Activated CD4-positive, alpha-beta T cell treated with anti-CD3 and anti-CD28 coated beads, Interleukin-2, amount 10 ng/mL, durations not matched to agents 24 days and 14 days (primary cell): ENCODE measurements at places on chromosomes 1 and 21. TPM values are rescaled to one million over a fixed set of nuclear protein-coding genes. Genes with fewer than 3 reads are reported as not detected.
A peak's percentile ranks its signal among the peaks of the same experiment; 100 is the strongest.

Gene ZBTB8B
- total RNA-seq = not detected in 2 replicates

Gene LMX1A
- not detected in 2 replicates for total RNA-seq

Gene TMEM269
- total RNA-seq = 0.12 TPM in 1 of 2 replicates, not detected in the other

Gene CLDN17
- not detected in 2 replicates for total RNA-seq

Gene LCE2A
- not detected in 2 replicates for total RNA-seq

Gene MMP23B
- total RNA-seq = 1.2 and 1.5 TPM in 2 replicates

Gene VSIG8
- not detected in 2 replicates for total RNA-seq

Gene CCDC185
- total RNA-seq = not detected in 2 replicates

GRCh38 chr1:57615956-57616355 is 192.1 kb upstream of the DAB1 start:
- no peaks in the 10 kb centered on the region for H3K36me3 ChIP-seq
- H3K4me1 ChIP-seq = peaks cover 4% of the 10 kb centered on the region
- no peak overlapping the region for H3K27ac ChIP-seq

- H3K4me1 ChIP-seq = peaks cover 12% of the 10 kb centered on the region
- DNase-seq = no peak
- no peak overlapping the region for H3K4me3 ChIP-seq
- peak overlapping the region; percentile 34 for H3K27ac ChIP-seq
- H3K36me3 ChIP-seq = peaks cover 48% of the 10 kb centered on the region
- no peaks in the 10 kb centered on the region for H3K27me3 ChIP-seq
Observed at GRCh38 chr1:180380259-180381183, 121.9 kb downstream of the ACBD6 start.

GRCh38 chr1:38500352-38500751 is 359.2 kb downstream of the RRAGC start:
- H3K4me1 ChIP-seq = peaks cover 6% of the 10 kb centered on the region
- no peak overlapping the region for H3K4me3 ChIP-seq
- no peaks in the 10 kb centered on the region for H3K36me3 ChIP-seq
- H3K27ac ChIP-seq = no peak overlapping the region
- peaks cover 38% of the 10 kb centered on the region for H3K27me3 ChIP-seq
- DNase-seq = no peak

DNA sequence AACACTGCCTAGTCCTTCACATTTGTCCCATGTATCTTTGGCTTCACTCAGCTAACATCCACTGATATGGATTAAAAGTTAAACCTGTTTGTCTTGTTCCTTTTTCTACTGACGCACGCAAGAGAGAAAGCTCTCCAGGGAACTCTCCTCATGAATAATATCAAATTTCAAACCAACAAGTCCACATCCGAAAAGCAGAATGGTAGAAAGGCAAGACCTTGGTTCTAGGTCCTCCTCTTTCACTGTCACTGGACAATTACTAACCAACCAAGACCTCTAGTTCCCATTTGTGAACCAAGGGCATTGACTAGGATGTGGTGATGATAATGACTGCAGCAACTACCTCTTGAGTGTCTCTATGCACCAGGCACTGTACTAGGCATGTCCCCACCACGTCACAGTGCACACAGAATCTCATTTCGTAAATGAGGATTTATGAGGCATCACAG is 8.4 kb downstream of the PLPP3 start:
- H3K36me3 ChIP-seq = no peaks in the 10 kb centered on the region
- no peak overlapping the region for H3K27ac ChIP-seq
- H3K4me1 ChIP-seq = no peaks in the 10 kb centered on the region
- H3K27me3 ChIP-seq = peaks cover 9% of the 10 kb centered on the region
- H3K4me3 ChIP-seq = no peak overlapping the region

- no peak overlapping the region for H3K4me3 ChIP-seq
- peaks cover 3% of the 10 kb centered on the region for H3K4me1 ChIP-seq
- H3K27ac ChIP-seq = no peak overlapping the region
- H3K36me3 ChIP-seq = peaks cover 4% of the 10 kb centered on the region
- DNase-seq = no peak
- peaks cover 4% of the 10 kb centered on the region for H3K27me3 ChIP-seq
Observed at GRCh38 chr21:29164323-29164942, 34.0 kb downstream of the MAP3K7CL start.

DNA sequence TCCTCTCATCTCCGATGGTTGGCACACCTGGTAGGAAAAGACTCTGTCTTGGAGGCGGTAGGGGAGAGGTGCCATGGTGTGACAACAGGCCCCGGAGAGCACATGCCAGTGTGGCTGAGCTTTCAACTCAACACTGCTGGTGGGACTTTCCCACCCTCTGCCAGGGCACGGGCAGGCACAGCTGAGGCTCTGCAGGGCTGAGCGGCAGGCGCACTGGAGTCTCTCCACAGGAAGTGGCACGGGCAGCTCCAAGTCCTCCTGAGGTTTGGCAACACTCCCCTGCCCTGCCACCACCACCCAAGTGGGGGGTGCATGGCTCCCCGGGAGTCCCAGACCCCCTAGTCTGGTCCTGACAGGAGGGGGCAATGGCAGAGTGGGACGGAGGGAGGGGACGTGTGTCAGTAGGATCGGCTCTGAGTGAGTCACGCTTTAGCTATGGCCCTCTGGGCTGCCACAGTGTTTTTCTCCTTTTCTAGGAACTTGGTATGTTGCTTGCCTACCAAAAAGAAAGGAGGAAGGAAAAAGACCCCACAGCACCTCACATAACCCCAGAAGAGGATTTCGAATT is 27.3 kb upstream of the EVA1B start:
- peaks cover 23% of the 10 kb centered on the region for H3K4me1 ChIP-seq
- no peaks in the 10 kb centered on the region for H3K27me3 ChIP-seq
- DNase-seq = peak; percentile 78
- H3K27ac ChIP-seq = peak overlapping the region; percentile 62
- peak overlapping the region; percentile 22 for H3K4me3 ChIP-seq
- peaks cover 41% of the 10 kb centered on the region for H3K36me3 ChIP-seq

GRCh38 chr1:225534135-225534534 is 106.3 kb upstream of the LBR start:
- H3K36me3 ChIP-seq = no peaks in the 10 kb centered on the region
- no peak overlapping the region for H3K27ac ChIP-seq
- H3K4me1 ChIP-seq = no peaks in the 10 kb centered on the region
- H3K4me3 ChIP-seq = no peak overlapping the region
- H3K27me3 ChIP-seq = peaks cover 46% of the 10 kb centered on the region

DNA sequence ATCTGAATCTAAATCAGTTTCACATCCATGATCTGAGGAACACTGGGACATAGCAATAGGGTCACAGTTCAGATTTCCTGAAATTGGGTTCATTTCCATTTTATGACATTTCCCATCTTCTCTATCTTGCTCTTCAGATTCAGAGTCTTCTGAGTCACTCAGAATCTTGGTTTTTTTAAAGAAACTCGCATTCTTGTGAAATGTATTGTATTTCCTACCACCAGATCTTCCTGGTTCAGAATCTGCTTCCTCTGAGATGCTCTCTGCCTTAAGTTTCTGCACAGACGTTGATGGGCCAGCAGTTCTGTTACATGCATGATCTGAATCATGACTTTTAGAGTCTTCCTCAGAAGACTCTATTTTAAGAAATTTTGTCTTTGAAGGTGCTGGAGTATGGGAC is 15.5 kb upstream of the PSMG1 start:
- H3K4me3 ChIP-seq = no peak overlapping the region
- H3K27me3 ChIP-seq = no peaks in the 10 kb centered on the region
- H3K27ac ChIP-seq = no peak overlapping the region
- H3K36me3 ChIP-seq = peaks cover 67% of the 10 kb centered on the region
- DNase-seq = no peak

- no peak for DNase-seq
- H3K27ac ChIP-seq = no peak overlapping the region
- no peaks in the 10 kb centered on the region for H3K4me1 ChIP-seq
- H3K27me3 ChIP-seq = no peaks in the 10 kb centered on the region
- H3K4me3 ChIP-seq = no peak overlapping the region
Observed at GRCh38 chr1:57061369-57061768, 95.6 kb upstream of the C8B start.

GRCh38 chr1:60746278-60746791 is 336.0 kb upstream of the NFIA start:
- no peak for DNase-seq
- H3K36me3 ChIP-seq = no peaks in the 10 kb centered on the region
- H3K27me3 ChIP-seq = no peaks in the 10 kb centered on the region
- no peak overlapping the region for H3K4me3 ChIP-seq
- no peak overlapping the region for H3K27ac ChIP-seq

- no peak for DNase-seq
- no peaks in the 10 kb centered on the region for H3K36me3 ChIP-seq
- no peak overlapping the region for H3K4me3 ChIP-seq
Observed at GRCh38 chr1:36612881-36613280, 130.2 kb upstream of the CSF3R start.
